ENCODE measurements at places on chromosomes 1 and 21. TPM values are rescaled to one million over a fixed set of nuclear protein-coding genes. Genes with fewer than 3 reads are reported as not detected.

Gene LCE1D
- total RNA-seq = not detected

Gene GSTM3
- 216 TPM for total RNA-seq

Gene RBP7
- not detected for total RNA-seq

Gene LINGO4
- total RNA-seq = not detected

Gene SLC2A5
- 7.1 TPM for total RNA-seq

Gene CYP2J2
- 3.2 TPM for total RNA-seq

Gene CNR2
- total RNA-seq = not detected

Gene LRRC53
- total RNA-seq = not detected

Gene FABP3
- 2.7 TPM for total RNA-seq

Gene SMIM1
- not detected for total RNA-seq

Gene MFN2
- 47.1 TPM for total RNA-seq

Gene PI4KB
- total RNA-seq = 40.7 TPM

Gene TMCO1
- total RNA-seq = 153 TPM

Gene FYB2
- total RNA-seq = not detected

Gene PCBP3
- 0.10 TPM for total RNA-seq

Gene CD244
- total RNA-seq = not detected

Gene RGS1
- total RNA-seq = not detected

Gene TMEM54
- 94.8 TPM for total RNA-seq

Gene OR10J5
- not detected for total RNA-seq

Gene LDLRAD2
- not detected for total RNA-seq

Gene RXRG
- total RNA-seq = not detected

Gene ASAP3
- total RNA-seq = 6.7 TPM

Gene CR1L
- not detected for total RNA-seq

Gene DOCK7
- total RNA-seq = 22.6 TPM

All from M059J (cell line).